ENCODE measurements at places on chromosomes 5 and 9.
A peak's percentile ranks its signal among the peaks of the same experiment; 100 is the strongest.

- no peak for DNase-seq
These were observed 12.9 kb downstream of the OR2V2 start for GRCh38 chr5:181160152-181160754.

DNA sequence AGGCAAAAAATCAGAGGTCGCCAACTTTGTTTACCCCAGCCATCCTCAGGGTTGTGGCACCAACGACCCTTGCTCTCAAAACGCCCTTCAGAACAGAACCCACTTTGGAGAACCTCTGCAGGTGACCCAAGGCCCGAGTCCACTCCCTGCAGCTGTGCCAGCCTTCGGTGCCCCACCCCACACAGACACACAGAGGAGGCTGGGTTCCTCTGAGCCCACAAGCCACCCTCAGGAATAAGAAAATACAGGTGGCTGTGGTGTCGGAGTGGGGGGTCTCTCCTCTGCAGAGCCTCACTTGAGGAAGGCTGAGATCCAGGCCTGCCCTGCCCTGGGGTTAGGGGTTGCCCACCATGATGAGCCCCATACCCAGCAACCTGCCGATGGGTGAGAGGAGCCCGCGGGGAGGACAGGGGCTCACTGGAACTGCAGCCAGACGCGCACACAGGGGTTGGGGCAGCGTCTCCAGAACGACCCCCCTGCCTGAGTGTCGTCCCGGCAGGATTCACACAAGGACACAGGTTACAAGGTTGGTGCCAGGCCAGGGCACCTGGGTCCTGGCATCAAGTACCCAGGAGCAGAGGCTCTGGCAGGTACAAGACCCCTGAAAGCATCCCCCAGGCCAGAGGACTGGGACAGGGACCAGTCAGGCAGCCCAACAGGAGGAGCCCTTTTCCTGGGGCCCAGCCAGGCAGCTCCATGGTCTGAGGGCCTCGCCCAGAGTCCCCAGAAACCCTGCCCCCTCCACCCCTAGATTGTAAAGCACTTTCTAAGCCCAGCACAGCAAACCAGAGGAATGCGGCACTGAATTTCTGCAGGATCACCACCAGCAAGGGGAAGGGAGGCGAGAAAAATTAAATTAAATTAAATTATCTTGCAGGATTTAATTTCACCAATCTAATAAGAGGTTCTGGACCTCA is 40.0 kb downstream of the NACC2 start:
- DNase-seq, result no peak

DNA sequence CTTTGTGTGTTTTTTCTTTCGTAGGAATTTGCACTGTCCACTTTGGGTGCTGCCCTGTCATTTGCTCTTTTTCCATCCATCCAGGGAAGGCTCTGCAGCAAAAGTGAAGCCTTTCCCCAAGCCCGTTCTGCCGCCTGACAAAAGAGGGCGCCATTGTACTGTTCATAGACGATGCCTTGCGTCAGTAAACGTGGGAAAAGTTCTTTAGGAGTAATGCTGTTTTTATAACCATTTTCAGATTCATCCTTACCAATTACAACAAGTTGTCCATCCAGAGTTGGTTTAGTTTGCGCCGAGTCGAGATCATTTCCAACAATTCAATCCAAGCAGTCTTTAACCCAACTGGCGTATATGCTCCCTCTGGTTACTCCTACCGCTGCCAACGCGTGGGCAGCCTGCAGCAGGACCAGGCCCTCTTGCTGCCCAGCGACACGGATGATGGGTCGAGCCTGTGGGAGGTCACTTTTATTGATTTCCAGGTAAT is 34.3 kb upstream of the RPS23 start:
- DNase-seq, result peak; percentile 69

DNA sequence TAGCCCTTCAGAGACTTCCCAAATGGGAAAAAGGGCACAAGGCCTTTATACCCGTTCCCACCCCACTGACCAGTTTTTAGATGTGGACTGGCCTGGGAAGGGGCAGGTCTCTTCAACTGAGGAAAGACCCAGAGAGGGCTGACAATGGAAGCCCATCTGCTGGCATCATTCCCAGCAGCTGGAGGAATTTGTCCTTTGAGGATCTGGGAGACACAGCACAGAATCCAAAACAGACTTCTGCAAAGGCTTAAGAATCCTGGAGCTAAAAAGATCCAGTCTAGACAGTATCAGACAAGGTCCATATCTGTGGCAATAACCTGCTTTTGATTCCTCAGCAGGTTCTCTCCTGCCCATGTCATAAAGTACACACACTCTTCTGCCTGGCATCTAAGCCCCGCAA is 329.2 kb downstream of the TMEM167A start:
- no peak for DNase-seq

- no peak for DNase-seq
These were observed 1293.9 kb upstream of the CDH6 start for GRCh38 chr5:29899583-29899982.

All from AG04450 (cell line).